Stimulated activated naive CD4-positive, alpha-beta T cell (primary cell): ENCODE measurements at places on chromosomes 2 and 18.
A peak's percentile ranks its signal among the peaks of the same experiment; 100 is the strongest.

DNA sequence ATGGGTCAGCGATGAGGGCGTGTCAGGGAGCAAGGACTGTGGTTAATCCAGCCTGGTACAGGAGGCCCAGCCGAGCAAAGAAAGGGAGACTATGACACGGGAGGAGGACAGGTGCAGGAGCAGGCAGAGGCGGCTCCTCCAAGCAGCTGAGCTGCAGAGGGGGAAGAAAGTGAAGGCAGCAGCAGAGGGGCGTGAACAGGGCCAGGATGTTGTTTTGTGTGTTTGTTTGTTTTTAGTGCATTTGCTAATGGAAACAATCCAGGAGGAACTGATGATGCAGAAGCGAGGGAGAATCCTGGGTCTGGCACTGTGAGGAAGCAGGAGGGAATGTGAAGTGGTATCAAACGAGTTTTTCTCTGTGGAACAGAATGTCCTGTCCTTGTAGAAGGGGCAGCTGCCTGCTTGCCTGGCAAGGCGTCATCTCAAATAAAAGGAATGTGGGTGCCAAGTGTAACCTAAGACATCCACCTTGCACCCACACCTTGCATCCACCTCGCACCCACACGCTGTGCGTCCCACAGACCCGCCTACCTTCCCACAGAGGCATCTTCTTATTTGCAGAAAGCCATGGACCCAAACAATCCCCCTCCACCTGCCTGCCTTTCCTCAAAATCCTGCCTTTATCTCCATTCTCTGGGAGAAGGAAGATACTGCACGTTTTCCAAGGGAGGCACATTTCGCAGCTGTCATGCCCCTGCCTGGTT lies 134.8 kb downstream of the SH3BP4 start:
- no peak for DNase-seq

GRCh38 chr18:48753691-48754090 lies 197.1 kb downstream of the SMAD7 start:
- DNase-seq, result no peak

DNA sequence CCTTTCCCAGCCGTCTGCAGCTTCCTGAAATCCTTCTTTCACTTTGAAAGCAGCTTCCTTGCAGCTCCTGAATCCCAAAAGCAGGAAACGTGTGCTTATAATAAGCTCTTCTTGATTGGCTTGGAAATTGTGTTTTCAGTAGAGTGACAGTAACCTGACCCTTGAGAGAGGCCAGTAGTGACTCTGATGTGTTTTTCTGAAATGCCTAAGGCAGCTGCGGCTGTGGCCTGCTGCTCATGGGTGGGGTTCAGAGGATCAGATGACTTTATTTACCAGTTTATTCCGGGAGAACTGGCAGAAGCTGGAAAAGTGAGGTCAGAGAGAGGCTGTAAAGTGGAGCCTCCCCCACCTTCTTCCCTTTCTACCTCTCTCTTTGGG lies 31.9 kb upstream of the RPIA start:
- no peak for DNase-seq

GRCh38 chr2:176455816-176456291 lies 186.6 kb downstream of the MTX2 start:
- DNase-seq, result no peak

- no peak for DNase-seq
These were observed 140.0 kb downstream of the ANTXR1 start for GRCh38 chr2:69152847-69153583.

GRCh38 chr2:135212757-135213156 lies 160.7 kb downstream of the RAB3GAP1 start:
- DNase-seq, result no peak

DNA sequence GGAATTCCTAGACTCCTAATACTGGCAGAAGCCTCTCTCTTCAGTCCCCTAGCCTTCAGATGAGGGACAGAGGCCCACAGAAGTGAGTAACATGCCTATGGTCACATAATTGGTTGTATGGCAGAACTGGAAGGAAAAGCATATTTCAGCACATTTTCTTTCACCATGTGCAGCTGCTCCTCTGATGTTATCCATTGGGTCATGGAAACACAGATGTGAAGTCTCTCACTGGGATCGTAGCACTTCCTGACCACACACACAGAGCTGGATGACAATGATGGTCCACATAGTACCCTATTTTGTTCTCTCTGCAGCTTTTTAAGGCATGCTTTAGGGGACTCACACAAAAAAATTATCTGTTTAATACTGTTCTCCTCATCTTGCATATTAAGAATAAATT lies 24.5 kb downstream of the MYO3B start:
- no peak for DNase-seq

DNA sequence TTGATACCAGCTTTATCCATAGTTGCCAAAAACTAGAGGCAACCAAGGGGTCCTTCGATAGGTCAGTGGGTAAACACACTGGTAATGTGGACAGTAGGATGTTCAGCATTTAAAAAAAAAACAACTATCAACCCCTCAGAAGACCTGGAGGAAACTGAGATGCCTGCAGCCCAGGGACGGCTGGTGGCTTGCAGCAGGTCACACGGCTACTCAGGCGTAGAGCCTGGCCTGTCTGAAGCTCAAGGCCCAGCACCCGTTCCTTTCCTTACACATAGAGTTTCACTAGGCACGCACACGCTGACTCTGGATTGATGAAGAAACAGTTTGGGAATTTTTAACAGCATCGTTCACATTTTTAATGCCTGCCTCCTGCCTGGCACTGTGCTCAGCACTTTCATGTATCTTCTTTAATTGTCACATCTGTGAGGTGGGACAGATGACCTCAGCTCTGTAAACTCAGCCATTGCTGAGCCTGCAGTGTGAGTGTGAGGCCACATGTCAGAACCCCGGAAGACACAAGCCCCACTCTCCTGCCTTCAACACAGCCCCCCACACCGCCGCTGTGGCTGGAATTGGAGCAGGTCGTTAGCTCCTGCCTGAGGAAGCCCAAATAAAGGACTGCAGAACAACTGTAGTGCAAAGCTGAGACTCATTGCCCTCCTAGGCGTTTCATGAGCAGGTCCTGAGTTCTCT lies 40.7 kb downstream of the TRAPPC12 start:
- DNase-seq, result no peak

- DNase-seq, result no peak
These were observed 277.5 kb downstream of the AFF3 start for GRCh38 chr2:99864561-99865553.

- DNase-seq, result no peak
These were observed 47.9 kb downstream of the FER1L5 start for GRCh38 chr2:96690306-96691021.

- no peak for DNase-seq
These were observed 23.2 kb upstream of the CNTNAP5 start for GRCh38 chr2:124001696-124002430.

- no peak for DNase-seq
These were observed 70.4 kb upstream of the ST6GAL2 start for GRCh38 chr2:106956416-106956815.

DNA sequence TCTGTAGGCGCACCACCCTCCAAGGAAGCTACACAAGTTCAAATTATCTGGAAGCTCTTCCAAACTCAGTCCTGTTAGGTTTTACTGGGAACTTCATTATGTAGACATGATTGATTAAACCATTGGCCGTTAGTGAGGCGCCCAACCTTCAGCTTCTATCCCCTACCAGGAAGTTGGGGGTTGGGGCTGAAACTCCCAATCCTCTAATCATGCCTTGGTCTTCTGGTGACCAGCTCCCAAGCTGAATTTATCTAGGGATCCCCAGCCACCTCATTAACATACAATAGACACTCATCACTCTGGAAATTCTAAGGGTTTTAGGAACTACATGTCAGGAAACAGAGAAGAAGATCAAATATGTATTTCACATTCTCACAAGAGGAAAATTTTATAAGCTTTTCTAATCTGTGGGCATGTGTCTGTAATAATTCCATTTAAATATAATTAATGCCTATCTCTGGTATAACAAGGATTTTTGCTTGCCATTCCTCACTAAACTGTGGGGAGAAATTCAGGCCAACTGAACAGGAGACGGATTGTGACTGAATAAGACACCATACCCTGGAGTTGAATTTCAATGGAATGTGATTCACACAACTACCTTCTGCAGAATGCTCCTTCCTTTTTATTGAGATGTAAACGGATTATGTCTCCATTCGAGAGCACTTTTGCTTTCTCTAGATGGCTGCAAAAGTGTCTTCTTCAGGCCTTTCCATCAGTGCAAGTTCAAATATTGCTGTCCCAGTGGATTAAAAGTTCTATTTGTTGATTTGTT lies 328.6 kb downstream of the LRRTM1 start:
- DNase-seq, result no peak

GRCh38 chr18:966759-967576 lies 62.3 kb downstream of the ADCYAP1 start:
- no peak for DNase-seq

DNA sequence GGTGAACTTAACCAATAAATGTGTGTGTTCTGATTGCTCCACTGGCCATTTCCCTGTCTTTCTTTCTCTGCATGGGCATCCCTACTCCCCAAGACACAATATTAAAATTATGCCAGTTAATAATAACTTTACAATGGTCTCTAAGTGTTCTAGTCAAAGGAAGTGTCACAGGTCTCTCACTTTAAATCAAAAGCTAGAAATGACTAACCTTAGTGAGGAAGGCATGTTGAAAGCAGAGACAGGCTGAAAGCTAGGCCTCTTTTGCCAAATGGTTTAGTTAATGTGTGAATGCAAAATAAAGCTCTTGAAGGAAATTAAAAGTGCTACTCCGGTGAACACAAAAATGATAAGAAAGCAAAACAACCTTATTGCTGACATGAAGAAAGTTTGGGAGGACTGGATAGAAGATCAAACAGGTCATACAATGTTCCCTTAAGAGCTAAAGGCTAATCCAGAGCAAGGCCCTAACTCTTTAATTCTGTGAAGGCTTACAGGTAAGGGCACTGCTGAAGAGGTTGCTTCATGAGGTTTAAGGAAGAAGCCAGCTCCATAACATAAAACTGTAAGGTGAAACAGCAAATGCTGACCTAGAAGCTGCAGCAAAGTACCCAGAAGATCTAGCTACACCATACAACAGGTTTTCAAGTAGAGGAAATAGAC lies 44.0 kb upstream of the ARHGAP15 start:
- no peak for DNase-seq

GRCh38 chr2:41199334-41199733 lies 747.4 kb upstream of the SLC8A1 start:
- DNase-seq, result no peak

- no peak for DNase-seq
These were observed 1.6 kb downstream of the CDH2 start for GRCh38 chr18:28175150-28175929.

GRCh38 chr2:68466361-68466777 lies 725 bp downstream of the FBXO48 start:
- DNase-seq, result peak; percentile 55

DNA sequence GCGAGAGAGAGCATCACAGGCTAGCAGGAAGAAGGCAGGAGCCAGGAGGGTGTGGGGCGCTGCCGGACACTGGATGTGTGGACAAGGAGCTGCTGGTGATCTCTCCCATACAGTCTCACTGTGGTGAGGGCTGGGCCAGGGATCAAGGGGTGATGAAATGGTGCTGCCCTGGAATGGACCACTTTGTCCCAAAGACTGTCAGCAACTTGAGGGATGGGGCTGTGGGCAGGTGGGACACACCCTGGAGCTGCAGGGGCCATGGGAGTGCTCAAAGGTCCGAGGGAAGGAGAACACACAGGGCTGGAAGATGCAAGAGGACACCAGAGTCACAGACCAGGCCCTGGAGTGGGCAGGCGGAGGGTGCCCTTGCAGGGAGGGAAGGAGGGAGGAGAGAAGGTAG lies 38.0 kb downstream of the COA5 start:
- no peak for DNase-seq

GRCh38 chr2:73089270-73090030 lies 17.9 kb upstream of the SFXN5 start:
- DNase-seq, result no peak

DNA sequence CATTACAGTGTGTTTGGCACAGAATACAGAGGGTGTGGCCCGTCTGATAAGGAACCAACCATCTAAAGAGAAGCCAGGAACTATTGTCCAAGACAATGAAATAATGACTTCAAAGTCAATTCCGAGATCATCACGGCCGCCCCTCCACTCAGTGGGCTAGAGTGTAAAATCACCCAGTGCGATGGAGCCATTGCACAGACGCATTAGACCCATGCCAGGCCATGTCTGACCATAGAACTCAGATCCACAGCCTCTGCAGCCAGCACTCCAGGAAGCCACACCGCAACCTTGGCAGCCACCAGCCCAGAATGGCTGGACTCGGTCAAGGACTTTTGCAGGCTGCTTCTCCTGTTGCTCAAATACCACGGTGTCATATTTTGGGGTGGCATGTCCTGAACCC lies 835.7 kb downstream of the DCDC2C start:
- no peak for DNase-seq

- no peak for DNase-seq
These were observed 21.0 kb downstream of the AGAP1 start for GRCh38 chr2:235514627-235515363.

DNA sequence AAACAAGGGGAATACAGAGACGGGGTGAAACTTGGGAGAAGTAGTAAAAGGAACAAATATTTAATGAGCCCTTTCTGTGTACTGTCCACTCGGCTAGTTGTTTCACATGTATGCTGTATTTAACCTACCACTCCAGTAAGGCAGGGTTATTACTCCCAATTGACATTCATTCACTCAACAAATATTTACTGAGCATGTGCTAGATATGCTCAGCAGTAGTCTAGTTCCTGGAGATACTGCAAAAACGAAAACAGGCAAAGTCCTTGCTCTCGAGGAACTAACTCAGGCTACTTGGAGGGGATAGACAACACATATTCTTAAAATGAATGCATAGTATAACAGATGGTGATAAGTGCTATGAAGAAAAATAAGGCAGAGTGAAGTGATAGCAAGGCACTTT lies 207.3 kb downstream of the SS18 start:
- no peak for DNase-seq

DNA sequence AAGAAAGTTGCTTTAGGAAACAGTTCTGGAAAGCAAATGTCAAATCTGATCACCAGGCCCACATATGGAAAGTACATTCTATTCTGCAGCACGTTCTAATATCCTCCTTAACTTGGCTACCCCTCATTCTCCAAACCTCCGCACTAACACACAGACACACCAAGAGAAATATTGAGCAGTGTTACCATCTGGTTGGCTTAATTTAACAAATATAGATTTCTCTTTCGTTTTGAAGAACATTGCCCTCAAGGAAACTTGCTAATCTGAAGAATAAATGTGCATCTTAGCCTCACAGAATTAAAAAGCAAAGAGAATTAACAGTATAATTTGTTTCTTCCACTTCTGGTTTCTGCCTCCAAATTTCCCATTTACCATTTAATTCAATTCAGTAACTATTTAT lies 72.8 kb upstream of the TTC39C start:
- no peak for DNase-seq

GRCh38 chr18:49645841-49646351 lies 84.0 kb downstream of the LIPG start:
- DNase-seq, result no peak

GRCh38 chr2:185862657-185863398 lies 124.2 kb downstream of the FSIP2 start:
- DNase-seq, result no peak

DNA sequence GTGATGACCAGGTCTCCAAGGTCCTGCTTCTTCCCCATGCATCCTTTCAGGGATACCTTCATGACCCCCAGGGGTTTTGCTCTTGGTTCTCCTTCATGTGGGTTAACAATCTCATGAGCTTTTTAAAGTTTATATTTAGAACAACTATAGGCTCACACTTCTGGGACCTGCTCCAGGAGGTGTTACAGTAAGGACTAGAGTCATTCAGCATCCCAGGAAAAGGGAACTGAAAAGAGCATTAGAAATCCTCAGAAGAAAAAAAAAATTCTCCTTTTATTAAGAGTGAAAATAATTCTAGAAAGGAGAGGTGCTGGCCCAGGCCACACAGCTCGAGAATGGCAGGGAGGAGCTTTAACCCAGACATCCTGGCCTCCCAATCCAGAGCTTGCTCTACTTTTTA lies 66.5 kb downstream of the SETBP1 start:
- no peak for DNase-seq

- no peak for DNase-seq
These were observed 21.4 kb downstream of the ZNF24 start for GRCh38 chr18:35322486-35323458.
